ENCODE measurements at places on chromosomes 2 and 18.

DNA sequence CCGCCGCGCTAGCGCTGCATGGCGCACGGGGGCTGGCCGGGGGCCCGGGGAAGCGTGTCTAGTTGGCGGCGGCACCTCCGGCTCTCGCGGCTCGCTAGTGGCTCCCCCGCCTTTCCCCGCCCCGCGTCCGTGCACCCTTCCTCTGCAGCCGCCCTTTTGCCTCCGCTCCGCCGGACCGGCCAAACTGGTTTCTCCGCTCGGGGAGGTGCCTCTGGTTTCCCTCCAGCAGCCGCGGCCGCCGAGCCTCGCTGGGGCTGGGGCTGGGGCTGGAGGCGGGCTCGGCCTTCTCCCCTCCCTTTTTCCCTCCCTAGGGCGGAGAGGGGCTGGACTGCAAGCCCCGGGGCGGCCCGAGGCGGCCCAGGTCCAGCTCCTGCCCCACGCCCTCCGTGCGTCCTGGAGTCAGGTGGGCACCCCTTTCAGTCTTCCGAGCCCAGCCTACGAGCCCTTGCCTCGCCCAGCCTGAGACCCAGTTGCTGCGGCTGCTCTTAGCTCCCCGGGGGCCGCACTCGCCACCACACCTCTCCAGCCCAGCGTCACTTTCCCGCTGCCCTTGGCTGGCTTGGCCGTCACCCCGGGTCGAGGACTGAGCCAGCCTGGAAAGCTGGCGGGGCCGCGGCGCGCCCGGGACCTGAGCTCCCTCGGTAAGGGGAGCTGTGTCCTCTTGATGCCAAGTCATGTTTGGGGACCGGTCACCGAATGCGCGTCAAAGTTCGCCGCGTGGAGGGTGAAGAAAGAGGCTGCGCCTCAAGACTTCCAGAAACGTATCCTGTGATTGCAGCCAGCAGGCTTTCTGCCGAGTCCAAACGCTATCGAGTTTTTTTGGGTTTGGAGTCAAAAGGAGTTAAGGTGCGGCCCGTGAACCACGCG, at the start of gene ATP8B1:
Gene ATP8B1 (minus strand): TSS at position 213 of the 867 bp plus-strand sequence. CDS start 71,508 bp downstream, outside the sequence.
- DNase-seq: no peak

GRCh38 chr18:45467293-45467692, 148.0 kb upstream of the SLC14A2 start:
- DNase-seq: no peak

DNA sequence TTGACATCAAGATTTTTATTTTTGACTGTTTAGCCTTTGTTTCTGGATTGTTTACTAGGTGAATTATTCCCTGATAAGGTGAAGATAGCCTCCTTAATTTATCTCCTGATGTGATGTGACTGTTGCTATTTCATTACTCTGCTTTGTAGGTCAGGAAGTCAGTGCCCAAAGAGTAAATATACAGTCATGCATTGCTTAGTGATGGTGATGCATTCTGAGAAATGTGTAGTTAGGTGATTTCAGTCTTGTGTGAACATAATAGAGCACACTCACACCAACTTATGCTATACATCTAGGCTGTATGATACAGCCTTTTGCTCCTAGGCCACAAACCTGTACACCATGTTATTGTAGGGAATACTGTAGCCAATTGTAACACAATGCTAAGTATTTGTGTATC, 102.4 kb upstream of the THUMPD2 start:
- no peak for DNase-seq

GRCh38 chr2:16169381-16169960, 229.1 kb downstream of the MYCN start:
- no peak for DNase-seq

DNA sequence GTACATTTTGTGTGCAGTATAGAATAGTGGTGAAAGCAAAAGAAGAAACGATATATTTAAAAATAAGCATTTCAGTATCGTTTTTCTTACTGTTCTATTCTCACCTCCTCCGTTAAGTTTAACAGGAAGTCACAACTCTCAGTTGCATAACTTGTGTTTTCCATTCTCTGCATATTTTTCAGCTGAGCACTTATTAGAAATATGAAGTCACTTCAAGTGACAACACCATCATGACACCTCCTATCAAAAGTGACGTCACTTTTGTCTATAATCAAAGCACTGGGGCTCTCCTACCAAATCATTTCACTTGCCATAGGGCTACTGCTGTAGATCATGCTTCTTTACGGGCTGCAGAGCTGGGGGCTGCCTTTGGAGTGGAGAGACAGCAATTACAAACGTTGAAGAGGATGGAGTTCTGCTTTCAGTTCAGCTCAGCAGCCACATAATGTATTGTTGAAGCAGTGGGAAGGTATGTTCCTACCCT, 36.3 kb downstream of the STAT4 start:
- no peak for DNase-seq

DNA sequence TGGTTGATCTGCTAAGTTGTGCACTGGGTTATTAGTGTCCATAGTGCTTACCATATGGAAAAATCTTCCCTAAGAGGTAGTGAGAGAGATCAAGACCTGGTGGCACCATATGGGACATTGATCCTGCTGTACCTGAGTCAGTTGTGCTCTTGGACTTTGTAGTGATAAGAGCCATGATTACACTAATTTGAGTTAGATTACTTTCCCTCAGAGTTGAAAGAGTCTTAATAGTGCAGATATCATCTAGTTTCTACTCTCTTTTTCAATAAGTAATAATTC, 114.2 kb downstream of the KCNE4 start:
- DNase-seq: no peak

DNA sequence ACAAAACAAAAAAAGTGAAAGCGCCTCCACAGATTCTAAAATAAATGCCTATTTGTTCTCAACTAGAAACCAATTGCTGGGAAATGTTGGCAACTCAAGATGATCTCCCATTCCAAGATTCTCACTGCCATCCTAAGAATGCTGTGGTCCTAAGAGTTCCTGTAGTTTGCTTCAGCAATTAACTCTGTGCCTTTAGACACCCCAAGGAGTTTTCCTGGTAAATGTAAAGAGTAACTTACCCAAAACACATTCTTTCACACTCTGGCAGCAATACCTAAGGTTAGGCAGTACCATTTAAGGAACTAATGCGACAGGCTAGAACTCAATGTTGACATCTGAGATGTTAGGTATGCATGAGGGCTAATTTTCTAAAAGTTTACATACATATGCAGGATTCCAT, 58.8 kb upstream of the TANK start:
- no peak for DNase-seq

DNA sequence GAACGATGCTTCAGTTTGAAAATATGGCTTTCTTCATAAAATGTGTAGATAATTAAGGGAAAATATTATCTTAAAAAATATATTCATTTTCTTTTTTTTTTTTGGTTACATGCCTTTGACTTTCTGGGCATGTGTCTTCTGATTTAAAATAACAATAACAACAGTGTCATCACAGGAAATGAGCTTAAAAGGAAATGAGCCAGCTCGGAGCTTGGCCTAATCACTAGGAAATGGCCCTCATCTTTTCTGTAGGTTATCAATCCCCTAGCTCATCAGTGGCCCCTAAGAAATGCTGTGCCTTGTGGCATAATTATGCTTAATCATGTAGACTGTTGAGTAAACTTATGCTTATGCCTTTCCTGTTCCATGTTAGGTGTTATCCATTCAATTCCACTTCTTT, 141.8 kb upstream of the FHL2 start:
- no peak for DNase-seq

DNA sequence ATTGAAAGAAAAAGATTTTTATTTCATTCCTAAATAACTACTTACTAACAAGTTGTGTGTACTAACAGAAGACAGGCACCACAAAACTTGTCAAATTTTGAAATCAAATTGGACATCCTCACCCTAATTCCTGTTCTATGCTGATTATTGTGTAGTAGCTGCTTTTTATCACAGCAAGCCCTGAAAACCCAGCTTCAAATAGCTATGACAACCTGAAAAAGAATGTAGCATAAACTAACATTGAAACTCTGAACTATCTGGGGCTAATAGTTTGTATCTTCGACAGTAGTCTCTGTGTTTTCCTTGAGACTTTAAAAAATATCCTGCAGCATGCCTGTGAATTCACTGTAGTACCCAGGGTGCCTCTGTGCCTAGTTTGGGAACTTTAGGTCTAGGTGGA, 122.6 kb downstream of the WDPCP start:
- no peak for DNase-seq

Data from activated T-helper 1 cell treated with Interleukin-2 at 50 U/mL for 16 hours (primary cell).